ENCODE measurements at places on chromosomes 4 and X.

GRCh38 chr4:12041828-12042227 lies 613.1 kb upstream of the HS3ST1 start:
- no peak for DNase-seq
- H3K4me3 ChIP-seq = no peak overlapping the region
- no peaks in the 10 kb centered on the region for H3K36me3 ChIP-seq

- H3K36me3 ChIP-seq = no peaks in the 10 kb centered on the region
- H3K4me3 ChIP-seq = no peak overlapping the region
- H3K4me1 ChIP-seq = no peaks in the 10 kb centered on the region
- H3K27ac ChIP-seq = no peak overlapping the region
- DNase-seq = no peak
- no peaks in the 10 kb centered on the region for H3K27me3 ChIP-seq
Measured at GRCh38 chr4:124684301-124684700, 28.2 kb downstream of the ANKRD50 start.

DNA sequence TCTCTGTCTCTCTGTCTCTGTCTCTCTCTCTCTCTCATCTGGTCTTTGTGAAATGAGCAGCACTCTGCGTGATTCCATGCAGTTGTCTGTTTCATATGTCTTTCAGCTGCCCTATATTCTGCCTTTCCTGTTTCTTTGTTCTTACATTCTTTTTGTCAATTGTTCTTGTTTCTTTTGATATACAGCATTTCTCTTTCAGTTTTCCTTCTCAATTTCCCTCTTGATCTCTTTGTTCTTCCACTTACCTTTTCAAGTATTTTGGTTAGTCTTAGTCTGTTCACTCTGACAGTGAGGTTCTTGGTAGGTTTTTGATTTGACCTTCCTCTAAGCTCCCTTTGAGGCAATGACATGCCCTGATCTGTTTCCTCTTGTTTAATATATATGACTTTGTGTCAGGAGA lies 20.4 kb downstream of the ZNF157 start:
- no peak for DNase-seq
- no peaks in the 10 kb centered on the region for H3K27me3 ChIP-seq
- no peak overlapping the region for H3K4me3 ChIP-seq
- peaks cover 17% of the 10 kb centered on the region for H3K4me1 ChIP-seq
- peak overlapping the region; percentile 74 for H3K27ac ChIP-seq

DNA sequence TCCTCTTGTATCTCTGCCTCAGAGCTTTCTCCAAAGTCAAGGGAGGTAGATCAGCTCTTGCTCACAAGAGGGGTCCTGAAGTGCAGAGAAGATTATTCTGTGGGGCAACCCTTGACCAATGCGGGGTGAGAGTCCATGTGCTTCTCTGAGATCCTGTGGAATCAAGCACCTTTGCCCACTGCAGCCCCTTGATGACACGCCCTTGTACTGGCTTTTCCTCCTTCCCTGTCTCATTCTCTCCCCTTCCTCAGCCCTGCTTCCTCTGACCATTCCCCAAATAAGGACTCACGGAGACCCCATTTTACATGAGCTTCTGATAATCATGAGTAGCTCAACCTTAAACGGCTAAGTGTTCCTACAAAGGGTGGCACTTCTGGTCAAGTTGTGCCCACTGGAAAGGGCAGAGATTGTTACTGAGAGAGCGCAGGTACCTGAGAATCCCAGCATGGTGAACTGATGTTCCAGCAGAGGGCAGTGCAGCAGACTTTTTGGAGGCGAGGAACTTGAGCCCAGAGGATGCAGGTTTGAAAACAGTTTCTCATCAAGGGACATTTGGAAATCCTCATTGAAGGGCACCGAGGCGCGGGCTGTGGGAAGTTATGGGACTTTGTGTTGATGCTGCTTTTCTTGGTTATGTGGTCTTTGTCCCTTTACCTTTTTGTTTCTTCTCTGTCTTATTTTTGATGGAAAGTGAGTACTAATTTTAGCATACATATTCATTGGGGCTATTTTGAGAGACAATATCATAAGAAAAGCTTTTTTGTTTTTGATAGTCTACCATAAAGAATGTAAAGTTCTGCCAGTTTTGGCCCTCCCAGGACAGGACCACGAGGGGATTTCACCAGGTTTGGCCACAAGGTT lies 201.3 kb downstream of the RBM46 start:
- H3K4me3 ChIP-seq = no peak overlapping the region
- H3K36me3 ChIP-seq = no peaks in the 10 kb centered on the region
- H3K27ac ChIP-seq = no peak overlapping the region
- H3K27me3 ChIP-seq = no peaks in the 10 kb centered on the region
- H3K4me1 ChIP-seq = no peaks in the 10 kb centered on the region

DNA sequence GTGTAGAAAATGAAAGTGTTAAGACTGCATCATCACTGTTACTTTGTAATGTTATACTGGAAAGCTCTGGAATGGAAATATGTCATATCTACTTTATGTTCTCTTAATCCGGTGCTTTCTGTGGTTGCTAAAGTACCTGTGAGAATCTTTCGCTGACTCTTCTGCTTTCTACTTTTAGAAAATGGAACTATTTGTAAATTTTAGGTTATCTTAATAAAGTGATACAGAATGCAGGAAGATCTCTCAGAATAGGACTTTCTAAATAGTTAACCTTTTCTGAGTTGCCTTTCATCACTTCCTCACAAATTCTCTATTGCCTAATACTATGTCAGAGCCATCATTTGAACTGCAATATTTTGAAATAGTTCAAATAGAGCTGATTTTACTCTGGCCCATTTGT lies 69.3 kb downstream of the BMP2K start:
- no peaks in the 10 kb centered on the region for H3K27me3 ChIP-seq
- no peak overlapping the region for H3K4me3 ChIP-seq
- H3K27ac ChIP-seq = no peak overlapping the region
- no peak for DNase-seq

GRCh38 chr4:74934016-74934831 lies 1.3 kb downstream of the PARM1 start:
- H3K36me3 ChIP-seq = no peaks in the 10 kb centered on the region
- peaks cover 14% of the 10 kb centered on the region for H3K4me1 ChIP-seq
- H3K4me3 ChIP-seq = peak overlapping the region; percentile 21
- H3K27ac ChIP-seq = no peak overlapping the region
- H3K27me3 ChIP-seq = peaks cover 56% of the 10 kb centered on the region

GRCh38 chr4:150302553-150302952 lies 224.3 kb downstream of the DCLK2 start:
- H3K4me3 ChIP-seq = no peak overlapping the region
- no peaks in the 10 kb centered on the region for H3K27me3 ChIP-seq
- H3K4me1 ChIP-seq = peaks cover 7% of the 10 kb centered on the region
- peaks cover 3% of the 10 kb centered on the region for H3K36me3 ChIP-seq

DNA sequence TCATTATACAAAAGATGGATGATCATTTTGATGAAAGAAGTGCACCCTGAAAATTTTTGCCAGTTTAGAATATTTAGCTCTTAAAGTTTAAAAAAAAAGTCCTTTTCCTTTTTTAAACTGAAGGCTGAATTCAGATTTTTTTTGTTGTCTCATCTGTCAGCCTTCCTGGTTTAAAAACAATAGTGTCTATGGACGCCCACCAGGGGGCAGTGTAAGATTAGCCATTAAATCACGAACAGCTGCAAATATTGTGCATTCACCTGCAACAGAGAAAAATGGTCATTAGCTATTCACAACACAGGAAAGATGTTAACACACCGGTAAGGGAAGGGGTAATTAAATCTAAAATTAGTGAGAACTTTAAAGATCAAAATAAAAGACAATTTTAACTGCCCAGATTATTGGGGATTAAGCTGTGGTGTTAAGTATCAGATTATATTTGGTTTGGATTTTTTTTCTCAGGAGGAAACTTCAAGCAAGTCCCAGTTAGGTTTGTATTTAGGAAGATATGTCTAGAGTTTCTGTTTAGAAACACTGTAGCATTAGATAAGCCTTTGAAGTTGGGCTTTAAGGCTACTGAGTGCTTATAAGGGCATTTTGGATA lies 4.4 kb upstream of the CXorf38 start:
- H3K36me3 ChIP-seq = peaks cover 11% of the 10 kb centered on the region
- no peak overlapping the region for H3K27ac ChIP-seq
- no peak overlapping the region for H3K4me3 ChIP-seq
- DNase-seq = peak; percentile 78

DNA sequence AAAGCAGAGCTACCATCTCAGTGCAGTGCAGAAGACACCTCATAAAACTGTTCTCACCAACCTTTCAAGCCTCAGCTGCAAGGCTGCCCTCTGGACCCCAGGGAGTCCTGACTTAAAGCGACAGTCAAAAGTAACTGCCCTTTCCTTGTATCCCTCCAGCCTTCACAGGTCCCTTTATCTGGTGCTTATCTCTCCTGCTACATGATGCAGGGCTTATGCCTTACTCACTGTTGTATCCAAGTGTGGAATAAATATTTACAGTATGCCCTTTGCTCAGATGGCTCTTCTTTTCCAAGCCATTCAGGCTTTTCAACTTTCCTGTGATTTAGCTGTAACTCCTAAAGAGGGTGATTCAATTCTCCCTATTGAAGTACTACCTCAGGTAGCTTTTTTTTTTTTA lies 92.6 kb downstream of the KDR start:
- H3K27me3 ChIP-seq = no peaks in the 10 kb centered on the region
- DNase-seq = no peak
- H3K27ac ChIP-seq = no peak overlapping the region
- no peaks in the 10 kb centered on the region for H3K4me1 ChIP-seq
- no peaks in the 10 kb centered on the region for H3K36me3 ChIP-seq
- no peak overlapping the region for H3K4me3 ChIP-seq

DNA sequence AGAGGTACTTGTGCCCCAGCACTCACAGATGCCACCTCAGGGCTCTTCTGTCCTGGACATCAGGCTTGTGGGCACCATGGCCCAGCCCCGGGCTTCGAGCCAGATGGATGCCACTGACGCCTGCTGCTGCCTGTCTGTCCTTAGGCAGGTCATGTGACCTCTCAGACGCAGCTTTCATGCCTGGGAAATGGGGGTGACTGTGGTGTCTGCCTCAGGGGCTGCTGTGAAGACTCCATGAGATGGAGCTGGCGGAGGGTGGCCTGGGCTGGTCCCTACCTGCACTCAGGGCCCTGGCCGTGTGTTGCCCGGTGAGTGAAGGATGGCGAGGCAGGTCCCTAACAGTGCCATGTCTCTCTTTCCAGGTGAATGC lies 6.5 kb downstream of the CPZ start:
- H3K4me3 ChIP-seq = no peak overlapping the region
- H3K27ac ChIP-seq = no peak overlapping the region
- H3K4me1 ChIP-seq = peaks cover 8% of the 10 kb centered on the region
- peaks cover 4% of the 10 kb centered on the region for H3K27me3 ChIP-seq
- no peak for DNase-seq

DNA sequence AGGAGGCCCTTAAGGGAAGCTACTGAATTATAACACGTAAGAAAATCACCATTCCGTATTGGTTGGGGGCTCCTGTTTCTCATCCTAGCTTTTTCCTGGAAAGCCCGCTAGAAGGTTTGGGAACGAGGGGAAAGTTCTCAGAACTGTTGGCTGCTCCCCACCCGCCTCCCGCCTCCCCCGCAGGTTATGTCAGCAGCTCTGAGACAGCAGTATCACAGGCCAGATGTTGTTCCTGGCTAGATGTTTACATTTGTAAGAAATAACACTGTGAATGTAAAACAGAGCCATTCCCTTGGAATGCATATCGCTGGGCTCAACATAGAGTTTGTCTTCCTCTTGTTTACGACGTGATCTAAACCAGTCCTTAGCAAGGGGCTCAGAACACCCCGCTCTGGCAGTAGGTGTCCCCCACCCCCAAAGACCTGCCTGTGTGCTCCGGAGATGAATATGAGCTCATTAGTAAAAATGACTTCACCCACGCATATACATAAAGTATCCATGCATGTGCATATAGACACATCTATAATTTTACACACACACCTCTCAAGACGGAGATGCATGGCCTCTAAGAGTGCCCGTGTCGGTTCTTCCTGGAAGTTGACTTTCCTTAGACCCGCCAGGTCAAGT lies 6.9 kb upstream of the MSANTD1 start:
- no peak for DNase-seq
- H3K4me1 ChIP-seq = peaks cover 19% of the 10 kb centered on the region
- no peak overlapping the region for H3K4me3 ChIP-seq
- no peak overlapping the region for H3K27ac ChIP-seq
- peaks cover 4% of the 10 kb centered on the region for H3K36me3 ChIP-seq

DNA sequence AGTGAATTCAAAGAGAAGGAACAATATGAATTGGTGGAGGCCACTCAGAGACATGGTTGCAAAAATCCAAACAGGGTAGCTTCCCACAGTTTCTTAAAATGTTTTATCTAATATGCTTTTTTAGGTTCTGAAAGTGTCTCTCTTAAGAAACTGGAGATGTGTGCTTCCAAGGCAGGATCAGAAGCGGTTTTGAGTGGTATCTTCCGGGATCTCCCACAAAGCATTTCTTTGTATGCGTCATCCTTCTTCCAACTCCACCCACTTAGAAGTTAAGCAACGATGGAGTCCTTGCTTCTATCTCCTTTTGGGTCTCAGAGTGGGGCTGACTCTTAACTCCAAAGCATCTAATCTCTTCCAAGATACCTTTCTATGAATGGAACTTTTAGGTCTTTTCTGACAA lies 196.7 kb downstream of the MID1 start:
- DNase-seq = no peak
- H3K4me1 ChIP-seq = no peaks in the 10 kb centered on the region
- no peaks in the 10 kb centered on the region for H3K36me3 ChIP-seq
- no peaks in the 10 kb centered on the region for H3K27me3 ChIP-seq
- H3K27ac ChIP-seq = no peak overlapping the region

DNA sequence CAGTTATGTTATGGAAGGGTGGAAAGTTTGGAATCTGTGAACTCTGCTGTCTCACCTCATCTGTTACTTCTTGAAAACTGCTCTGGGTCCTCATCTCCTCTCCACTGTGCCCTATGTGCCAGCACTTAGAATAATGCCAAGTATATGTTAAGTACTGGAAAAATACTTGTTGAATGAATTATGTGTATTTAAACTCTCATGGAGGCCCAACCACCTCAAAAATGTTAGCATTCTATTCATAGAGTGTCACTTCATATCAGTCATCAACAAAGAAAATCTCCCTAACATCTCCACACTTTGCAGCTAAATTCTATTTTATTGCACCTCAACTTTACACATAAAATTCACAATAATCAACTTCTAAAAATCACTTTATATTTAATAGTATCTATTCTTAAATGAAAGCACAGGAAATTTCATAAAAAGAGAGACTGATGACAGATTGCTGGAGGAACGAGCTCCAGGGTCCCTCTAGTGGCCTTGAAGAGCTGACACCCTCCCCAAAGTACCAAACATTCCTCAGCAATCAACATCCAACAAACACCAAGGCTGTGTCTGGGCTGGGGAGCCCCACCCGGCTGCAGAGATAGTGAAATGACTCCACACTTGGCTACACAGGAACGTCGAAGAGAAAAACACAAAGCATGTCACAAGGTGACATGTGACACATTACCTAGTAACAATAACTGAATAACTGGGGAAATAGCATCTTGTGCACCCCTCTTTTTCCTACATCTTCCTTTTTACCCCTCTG lies 45.8 kb downstream of the SLC39A8 start:
- H3K4me3 ChIP-seq = no peak overlapping the region
- DNase-seq = peak; percentile 19
- H3K4me1 ChIP-seq = peaks cover 1% of the 10 kb centered on the region

- no peaks in the 10 kb centered on the region for H3K4me1 ChIP-seq
- no peaks in the 10 kb centered on the region for H3K36me3 ChIP-seq
- H3K4me3 ChIP-seq = no peak overlapping the region
- DNase-seq = no peak
Measured at GRCh38 chr4:39574946-39575345, 47.7 kb upstream of the UGDH start.

Measured in activated CD4-positive, alpha-beta T cell treated with anti-CD3 and anti-CD28 coated beads, Interleukin-2, amount 10 ng/mL, durations not matched to agents 7 days and 5 days (primary cell).